ENCODE measurements at places on chromosomes 4 and X.

DNA sequence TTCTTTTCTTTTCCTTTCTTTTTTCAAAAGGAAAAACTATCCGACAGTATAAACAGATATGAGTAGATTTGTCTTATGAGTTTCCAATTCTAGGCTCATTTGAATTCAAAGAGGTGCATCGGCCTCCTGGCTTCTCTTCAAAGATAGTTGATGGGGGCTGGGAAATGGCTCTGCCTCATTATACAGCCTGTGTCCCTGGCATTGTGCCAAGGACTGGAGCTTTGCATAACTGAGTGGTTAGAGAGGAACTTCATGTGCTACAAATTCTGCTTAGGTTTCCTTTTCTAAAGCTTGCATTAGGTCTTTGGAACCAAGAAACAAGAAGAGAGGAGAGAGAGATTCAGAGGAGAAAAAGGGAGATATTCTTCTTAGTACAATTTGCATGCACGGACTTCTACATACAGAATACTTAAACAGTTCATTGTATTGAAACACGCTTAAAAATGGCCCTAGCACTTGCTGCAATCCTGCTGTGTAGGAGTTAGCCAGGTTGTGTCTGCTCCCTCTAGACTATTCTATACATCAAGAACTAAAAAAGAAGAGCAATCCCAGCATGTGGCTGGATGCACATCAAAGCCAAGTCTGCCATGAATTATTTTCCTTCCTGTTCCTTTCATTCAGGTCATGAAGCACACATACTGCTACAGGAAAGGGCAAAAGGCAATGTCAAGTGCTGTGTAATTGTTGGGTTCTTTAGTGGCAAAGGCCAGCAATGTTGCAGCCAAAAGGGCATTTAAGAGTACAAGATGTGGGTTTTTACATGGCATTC, 70.9 kb downstream of the INTS12 start:
- DNase-seq = peak; percentile 91

GRCh38 chr4:16860516-16860915, 37.9 kb downstream of the LDB2 start:
- DNase-seq = no peak

DNA sequence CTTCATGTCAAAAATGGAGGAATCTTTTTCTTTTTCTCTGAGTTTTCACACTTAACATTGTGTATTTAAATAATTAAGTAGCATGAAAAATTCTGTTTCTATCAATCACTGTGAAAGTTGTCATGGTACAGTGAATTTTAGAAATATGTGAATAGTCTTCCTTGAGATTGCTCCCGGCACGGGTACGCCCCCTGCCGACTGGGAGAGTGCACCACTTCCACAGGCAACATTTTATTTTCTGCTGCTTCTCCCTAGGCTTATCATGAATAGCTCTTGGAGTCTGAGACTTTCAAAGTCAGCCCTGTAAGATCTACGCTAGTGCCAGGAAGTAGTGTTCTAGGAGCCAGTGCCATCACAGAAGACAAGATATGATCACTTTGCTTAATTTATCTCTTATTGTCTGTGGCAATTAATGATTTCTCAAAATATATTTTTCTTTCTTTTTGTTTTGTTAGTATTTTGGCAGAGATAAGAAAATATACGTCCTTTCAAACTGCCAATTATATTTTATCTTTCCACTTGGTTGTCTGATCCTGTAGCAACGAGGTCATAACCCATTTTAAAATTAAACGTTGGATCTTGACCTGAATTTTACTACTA, 763.8 kb upstream of the AADAT start:
- DNase-seq = peak; percentile 64

DNA sequence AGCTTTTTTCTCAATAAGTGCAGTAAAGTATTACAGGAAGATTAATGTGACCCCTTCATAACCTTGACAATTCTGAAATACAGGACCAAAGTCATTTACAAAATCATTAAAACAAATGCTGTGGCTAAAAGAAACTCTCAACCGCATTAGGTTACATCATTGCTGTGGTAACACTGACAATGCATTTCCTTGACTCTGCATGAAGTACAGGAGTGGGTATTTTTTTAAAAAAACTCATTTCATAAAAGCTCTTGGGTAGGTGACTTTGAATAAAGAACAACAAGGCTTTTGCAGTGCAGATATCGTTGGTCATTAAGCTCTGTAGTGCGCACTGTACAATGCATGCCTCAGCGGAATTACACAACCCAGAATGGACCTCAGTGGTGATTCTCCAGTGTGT, 23.4 kb upstream of the XK start:
- DNase-seq = no peak

DNA sequence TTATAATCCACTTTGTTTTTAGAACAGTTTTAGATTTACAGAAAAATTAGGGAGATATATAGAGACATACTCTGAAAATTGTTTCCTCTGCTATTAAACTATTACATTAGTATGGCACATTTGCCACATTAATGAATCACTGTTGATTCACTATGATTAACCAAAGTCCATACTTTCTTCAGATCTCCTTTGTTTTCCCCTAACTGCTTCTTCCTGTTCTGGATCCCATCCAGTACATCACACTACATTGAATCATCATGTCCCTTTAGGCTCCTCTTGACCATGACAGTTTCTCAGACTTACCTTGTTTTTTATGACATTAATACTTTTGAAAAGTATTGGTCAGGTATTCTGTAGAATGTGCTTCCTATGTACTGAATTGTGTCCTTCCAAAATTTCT, 109.2 kb upstream of the EDNRA start:
- no peak for DNase-seq

DNA sequence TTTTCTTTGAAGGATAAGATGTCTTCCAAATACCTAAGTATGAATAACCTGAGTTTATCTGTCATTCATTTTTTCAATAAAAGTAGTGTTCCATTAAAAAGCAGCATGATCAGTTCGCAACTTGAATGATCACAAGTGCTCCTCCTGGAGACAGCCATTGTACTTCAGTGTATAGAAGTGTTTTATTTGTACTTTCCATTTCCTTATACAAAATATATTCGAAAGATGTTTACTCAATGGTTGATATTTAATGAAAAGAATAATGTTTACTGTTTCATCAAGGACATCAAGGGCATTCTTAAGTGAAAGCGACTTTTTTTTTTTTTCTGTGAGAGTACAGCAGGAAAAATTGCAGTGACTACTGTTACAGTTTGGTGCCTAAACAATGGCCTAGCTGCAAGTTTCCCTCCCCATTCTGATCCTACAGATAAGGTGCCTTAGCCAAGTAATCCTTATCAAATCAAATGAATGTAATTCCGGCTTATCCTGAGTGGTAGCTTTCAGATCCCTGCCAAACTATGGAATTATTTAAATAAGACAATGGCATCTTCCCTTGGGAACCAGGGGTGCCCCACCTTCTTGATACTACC, 69.0 kb upstream of the IL15 start:
- DNase-seq = peak; percentile 27

DNA sequence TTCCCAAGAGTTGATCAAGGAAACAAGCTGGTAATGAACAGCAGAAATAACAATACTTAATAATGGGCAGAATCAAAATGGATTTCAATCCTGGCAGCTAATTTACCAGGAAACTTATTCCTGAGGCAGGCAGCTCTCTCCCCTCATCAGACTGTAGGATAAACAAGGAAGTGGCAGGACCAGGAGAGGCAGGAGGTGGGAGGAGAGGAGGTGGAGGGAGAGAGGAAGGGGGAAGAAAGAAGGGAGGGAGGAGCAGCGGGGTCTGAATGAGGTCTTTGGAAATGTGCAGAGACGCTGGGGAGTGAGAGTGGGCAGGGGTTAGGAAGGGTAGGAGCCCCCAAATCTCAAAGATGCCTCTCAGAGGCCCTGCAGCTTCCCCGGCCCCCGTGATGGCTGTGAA, 231.5 kb downstream of the BCOR start:
- no peak for DNase-seq

DNA sequence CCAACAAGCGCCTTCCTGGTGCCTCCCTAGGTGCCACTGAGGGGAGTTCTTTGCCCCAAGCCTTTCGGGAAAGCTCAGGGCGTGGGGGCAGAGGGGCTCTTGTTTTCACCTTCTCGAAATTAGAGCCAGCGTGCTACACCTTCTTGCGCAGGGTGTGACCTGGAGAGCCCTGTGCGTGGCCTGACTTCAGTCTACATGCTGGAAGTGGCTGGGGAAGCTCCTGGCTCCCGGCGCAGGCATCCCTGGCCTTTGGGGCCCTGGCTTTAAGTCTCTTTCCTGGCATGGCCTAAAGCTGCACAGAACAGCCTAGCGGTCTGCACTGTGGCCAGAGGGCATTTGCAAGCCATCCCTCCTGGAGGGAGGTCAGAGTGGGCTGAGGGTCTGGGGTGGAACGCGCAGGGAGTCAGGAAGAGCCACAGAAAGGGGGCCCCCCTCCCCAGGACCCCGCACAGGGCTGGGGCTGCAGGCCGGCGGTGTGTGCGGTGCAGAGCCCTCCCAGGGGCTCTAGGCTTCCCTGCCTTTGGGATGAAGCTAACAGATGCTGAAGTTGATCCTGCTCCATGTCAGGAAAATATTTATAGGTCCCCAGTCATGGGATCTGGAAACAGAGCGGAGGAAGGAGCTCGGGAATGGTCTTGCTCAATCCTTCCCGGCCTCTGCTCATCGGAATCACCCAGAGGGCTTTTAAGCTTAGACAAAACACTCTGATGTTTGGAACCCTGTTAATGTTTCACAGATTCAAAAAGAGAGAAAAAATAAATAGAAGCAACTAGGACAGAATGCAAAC, 781 bp upstream of the SPON2 start:
- DNase-seq = no peak

DNA sequence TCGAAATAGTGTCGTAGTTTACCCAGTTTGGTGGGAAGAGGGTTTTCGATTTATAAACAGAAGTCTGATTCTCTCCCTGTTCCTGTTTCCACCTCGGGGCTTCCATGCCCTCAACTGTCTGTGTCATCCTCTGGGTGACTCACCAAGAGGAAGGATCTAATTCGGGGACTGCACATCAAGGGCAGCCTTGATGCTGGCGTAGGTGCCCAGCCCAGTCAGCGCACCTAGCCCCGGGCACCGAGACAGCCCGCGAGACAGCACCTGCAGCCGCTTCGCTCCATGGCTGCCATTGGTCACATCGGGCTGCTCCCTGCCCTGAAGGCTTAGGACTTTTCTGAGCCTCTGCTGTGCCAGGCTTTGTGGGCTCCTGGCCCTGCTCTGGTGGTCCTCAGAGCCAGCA, 7.7 kb downstream of the ABCD1 start:
- DNase-seq = no peak

GRCh38 chrX:4091046-4091760, 377.8 kb upstream of the PRKX start:
- DNase-seq = no peak

GRCh38 chrX:17828171-17828570, 32.9 kb downstream of the RAI2 start:
- DNase-seq = no peak

- DNase-seq = peak; percentile 66
These were observed 187.4 kb upstream of the TEX13C start for GRCh38 chrX:125132274-125132673.

- no peak for DNase-seq
These were observed 157.0 kb upstream of the TLL1 start for GRCh38 chr4:165715989-165716388.

DNA sequence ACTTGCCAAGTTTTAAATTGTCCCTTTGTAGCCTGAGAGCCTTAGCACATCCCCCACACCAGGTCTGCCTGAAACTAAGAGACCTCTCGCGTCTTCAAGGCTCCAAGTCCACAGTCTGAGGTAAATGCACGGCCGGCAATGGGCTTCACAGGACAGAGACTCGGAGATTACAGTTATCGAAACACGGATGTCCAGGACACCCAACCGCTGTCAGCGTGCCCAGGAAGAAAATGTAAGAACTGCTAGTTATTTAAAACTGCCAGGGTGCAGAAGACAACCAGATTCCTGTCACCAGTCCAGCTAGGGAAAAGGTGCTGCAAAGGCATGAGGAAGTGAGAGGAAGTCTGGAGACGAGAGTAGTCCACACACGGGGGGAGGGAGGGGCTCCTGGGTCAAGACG, 28.9 kb downstream of the ZNF827 start:
- no peak for DNase-seq

DNA sequence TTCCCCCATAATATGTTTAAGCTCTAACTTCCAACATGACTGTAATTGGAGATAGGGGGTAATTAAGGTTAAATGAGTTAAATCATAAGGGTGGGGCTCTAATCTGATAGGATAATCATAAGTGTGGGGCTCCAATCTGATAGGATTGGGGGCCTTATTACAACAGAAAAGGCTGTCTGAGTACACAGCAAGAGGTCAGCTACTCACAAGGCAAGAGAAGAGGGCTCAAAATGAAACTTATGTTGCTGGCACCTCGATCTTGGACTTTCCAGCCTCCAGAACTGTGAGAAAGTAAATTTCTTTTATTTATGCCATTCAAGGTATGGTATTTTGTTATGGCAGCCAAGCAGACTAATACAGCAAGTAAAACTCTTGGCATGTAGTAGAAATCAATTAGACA, 16.4 kb downstream of the SH2D1A start:
- no peak for DNase-seq

DNA sequence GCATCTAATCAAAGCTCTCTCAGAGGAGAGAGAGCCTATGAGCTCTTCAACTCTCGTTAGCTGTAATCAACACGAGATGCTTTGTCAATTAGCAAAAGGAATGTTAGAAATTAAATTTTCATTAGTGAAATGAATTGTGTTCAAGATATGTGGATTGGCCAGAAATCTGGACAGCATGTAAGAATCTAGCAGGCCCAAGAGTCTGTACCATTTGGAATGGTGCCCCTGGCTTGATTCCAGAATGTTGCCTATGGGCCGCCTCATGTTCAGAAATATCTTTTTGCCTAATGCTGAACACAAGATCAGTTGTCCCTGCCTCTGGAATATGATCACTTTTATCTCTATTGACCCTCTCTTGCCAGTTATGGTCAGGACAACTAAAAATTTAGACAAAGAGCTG, 88.2 kb downstream of the RBM46 start:
- no peak for DNase-seq

GRCh38 chr4:166688835-166689234, 545.5 kb downstream of the SPOCK3 start:
- DNase-seq = peak; percentile 21

DNA sequence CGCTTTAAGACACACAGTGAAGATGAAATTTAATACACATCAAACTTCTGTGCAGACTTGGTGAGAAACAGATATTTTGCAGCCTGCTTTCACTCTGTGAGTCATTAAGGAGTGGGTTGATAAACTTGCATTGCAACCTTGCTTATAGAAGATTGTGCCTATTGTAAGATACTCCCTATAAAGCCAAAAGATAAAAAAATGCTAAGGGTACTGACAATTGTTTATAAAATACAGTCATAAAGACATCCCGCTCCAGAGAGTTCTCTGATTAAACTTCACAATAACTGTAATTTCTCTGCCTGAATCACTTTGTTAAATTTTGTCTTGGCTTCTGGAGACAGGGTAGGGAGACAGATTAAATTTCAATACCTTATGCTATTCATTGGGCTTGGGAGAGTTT, 49.1 kb downstream of the GALNT7 start:
- DNase-seq = no peak

GRCh38 chr4:119268466-119268865, 53.5 kb downstream of the FABP2 start:
- no peak for DNase-seq

All from NCI-H82 (cell line).